ENCODE measurements at places on chromosomes 13 and 19. TPM values are rescaled to one million over a fixed set of nuclear protein-coding genes. Genes with fewer than 3 reads are reported as not detected.

DNA sequence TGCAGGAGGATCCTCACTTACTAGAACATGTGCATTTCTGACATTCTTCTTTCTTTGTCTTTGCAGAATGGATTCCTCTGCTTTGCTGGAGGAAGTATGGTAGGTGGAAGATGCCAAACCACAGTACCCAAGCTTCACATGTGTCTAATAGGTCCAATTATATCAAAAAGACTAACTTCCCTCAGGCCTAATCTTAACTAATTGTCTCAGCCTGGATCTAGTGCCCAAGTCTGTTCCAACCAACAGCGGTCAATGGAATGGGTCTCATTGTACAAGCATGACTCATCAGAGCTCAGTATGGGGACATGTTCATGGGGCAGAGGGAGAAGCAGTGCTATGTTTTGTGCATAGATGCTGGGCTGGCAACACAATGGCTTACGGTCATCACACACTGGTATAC lies 81.6 kb upstream of the CSNK1A1L start:
- no peak for DNase-seq

GRCh38 chr13:113947311-113948033 lies 26.4 kb downstream of the C13orf46 start:
- DNase-seq, result peak; percentile 30

DNA sequence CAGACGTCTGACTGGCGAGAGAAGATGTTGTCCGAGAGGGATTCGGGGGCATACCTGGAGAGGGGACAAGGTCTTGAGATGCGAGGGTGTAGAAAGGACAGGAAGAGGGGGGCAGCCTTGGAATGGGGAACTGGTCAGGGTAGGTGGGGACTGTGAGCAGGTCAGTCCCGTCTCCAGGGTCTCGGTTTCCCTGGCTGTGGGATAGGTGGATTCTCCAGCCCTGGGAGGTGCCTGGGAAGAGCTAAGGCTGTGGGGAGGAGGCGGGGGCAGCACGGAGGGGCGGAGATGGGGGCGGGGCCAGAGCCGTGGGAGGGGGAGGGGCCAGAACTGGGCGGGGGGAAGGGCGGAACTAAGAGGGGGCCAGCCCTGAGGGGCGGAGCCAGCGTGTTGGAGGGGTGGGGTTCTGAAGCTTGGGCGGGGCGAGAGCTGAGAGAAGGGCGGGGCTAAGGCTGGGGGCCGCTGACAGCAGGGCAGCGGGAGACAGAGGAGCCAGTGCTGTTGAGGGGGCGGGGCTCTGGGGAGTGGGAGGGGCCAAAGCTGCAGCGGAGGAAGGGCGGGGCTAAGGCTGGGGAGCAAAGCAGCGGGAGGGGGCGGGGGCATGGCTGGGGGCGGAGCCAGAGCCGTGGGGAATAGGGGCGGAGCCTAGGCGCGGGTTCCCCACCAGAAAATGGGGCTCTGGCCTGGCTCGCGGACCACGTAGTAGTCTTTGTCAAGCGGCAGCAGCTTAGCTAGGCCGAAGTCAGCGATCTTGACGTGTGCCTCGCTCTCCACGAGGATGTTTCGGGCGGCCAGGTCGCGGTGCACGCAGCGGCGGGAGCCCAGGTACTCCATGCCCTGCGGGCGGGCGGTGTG lies 9.5 kb upstream of the INSL3 start:
- peak; percentile 98 for DNase-seq

DNA sequence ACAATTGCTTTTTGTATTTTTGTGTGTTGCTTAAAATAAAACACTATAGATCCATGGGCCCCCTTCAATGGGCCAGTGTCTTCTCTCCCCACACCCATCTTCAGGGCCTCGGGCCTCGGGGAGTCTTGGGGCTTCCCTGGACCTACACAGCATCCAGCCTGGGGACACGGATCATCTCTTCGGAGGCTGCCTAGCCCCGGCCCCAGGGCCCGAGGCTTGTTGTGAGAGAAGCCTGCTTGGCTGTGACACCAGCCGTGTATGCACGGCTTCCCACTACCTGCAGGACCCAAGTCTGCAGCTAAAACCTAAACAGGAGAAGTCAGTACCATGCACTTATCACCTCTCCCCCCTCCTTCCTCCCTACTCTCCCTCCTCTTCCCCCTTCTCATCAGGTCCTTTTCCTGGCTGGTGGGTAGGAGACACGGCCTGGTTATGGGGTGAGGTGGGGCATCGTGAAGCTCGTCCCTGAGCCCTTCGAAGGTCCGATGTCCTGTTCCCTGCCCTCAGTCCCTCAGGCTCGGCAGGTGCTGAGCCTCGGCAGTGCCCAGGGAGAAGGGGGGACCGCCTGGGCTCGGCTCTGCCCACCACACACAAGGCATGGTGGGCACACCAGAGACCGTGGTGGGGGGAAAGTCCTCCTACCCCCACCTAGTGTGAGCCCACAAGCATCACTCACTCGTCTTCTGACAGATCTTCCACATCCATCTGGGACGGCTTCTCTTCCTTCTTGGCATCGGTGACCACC lies 9.5 kb downstream of the C13orf46 start:
- DNase-seq, result no peak

- no peak for DNase-seq
Measured at GRCh38 chr13:101511766-101512165, 59.3 kb downstream of the ITGBL1 start.

DNA sequence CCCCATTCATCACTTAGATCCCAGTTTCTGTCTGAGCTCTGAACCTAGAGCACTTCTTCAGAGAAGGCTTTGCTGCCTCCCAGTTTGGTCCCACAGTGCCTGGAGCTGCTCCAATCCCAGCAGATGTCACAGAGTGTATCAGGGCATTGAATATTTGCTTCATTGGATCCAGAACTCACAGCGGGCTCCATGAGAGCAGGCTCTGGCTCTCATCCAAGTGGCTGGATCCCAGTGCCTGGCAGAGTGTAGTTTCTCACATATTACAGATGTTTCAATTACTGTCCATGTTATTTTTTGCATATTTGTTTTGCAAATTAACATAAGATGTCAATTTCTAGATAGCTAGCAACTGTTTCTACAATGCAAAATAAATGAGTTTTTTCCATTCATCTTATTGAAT lies 50.6 kb downstream of the MYO16 start:
- no peak for DNase-seq

DNA sequence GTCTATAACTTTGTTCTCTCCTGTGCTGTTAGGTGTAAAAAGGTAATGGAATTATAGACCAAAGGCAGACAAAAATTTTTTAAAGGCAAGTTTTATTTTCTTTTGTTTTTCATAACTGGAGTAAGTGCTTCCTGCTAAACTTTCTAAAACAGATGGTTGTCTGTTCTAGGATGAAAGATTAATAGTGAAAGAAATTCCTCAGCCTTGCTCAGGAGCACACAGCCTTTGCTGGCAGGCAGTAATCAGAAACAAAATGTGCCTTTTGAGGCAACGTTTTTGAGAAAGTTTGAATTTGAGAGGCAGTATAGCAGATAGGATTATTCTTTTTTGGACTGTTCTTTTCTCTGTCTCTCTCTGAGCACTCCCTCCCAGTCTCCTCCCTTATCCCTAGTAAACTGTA lies 2749.5 kb downstream of the PCDH9 start:
- no peak for DNase-seq

- DNase-seq, result no peak
Measured at GRCh38 chr13:72205773-72206172, 338.8 kb upstream of the DACH1 start.

GRCh38 chr13:51980908-51981307 lies 30.3 kb downstream of the ATP7B start:
- DNase-seq, result no peak

GRCh38 chr19:46210669-46211068 lies 18.9 kb upstream of the IGFL1 start:
- DNase-seq, result no peak

DNA sequence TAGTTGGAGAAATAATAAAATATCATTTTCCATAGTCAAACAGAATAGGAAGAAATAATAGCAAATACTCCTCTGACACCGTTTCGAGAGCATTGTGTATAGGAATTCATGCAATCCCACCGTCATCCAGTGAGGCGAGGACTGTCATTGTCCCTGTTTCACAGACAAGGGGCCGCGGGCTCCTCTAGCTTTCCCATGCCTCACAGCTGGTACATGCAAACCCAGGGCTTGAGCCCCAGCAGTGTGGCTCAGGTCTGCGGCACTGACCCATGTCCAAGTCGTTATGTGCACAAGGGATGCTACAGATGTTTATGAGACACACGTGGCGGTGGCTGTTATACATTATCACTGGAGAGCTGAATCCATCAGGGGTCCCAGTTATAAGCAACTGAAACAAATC lies 18.5 kb upstream of the ATP11A start:
- no peak for DNase-seq

GRCh38 chr13:68047889-68048288 lies 817.8 kb upstream of the PCDH9 start:
- DNase-seq, result no peak

GRCh38 chr19:7652061-7652641 lies 15.2 kb downstream of the STXBP2 start:
- peak; percentile 88 for DNase-seq

GRCh38 chr13:45907503-45907902 lies 56.0 kb upstream of the SIAH3 start:
- no peak for DNase-seq

DNA sequence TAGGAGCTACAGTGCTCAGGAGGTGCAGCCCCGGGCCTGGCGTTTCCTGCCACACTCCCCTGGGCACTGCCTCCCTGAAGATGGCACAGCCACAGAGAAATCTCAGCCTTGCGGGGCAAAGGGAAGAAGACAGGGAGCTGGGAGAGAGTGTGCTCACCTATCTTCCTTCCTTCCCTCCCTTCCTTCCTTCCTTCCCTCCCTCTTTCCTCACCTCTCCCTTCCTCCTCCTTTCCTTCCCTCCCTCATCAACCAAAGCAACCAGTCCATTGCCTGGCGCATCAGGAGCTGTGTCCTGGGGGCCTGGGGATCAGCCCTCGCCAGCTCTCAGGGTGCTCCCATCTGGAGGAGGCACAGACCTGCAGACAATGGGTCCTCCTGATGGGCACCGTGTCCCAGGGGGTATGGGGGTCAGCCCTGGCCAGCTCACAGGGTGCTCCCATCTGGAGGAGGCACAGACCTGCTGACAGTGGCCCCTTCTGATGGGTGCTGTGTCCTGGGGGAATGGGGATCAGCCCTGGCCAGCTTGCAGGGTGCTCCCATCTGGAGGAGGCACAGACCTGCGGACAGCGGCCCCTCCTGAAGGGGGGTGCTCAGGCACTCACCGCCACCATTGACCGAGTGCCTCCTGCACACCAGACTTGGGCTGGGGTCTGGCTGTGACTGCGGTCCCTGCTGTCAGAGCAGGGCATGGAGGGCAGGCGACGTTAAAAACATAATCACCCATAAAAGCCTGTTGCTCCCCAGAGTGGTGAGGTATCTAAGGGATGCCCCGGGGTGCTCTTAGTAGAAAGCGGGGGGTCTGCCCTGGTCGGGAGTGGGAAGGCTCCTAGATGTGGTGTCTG lies 120.2 kb downstream of the URI1 start:
- no peak for DNase-seq

DNA sequence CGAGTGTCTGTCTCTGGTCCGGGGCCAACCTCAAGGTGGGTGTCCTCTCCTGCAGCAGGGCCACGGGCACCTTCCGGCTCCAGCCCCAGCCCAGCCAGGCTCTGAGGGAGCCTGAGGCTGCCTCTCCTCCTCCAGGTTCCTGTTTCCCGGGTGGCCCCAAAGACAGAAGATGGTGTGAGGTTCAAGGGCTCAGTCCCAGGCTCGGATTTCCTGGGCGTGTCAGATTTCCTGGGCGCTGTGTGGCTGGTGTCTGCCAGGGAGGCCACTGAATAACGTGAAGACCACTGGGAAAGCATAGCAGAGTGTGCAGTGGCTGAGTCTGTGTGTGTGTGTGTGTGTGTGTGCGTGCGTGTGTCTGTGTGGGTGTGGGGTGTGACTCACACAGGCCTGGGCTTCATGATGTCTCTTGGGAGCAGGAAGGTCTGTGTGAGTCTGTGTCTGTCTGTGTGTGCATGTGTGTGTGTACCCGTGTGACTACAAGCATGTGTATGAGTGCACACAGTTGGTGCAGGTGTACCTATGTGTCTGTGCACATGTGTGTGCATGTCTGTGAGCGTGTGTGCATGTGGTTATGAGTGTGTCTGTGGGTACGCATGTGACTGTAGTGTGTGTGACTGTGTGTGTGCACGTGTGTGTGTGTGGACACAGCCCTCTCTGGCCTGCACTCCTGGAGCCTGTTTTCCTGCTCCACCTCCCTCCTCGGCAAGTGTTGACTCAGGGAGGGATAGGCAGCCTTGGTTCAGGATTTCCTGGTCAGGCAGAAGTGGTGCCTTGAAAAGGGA lies 28.3 kb downstream of the CEBPA start:
- no peak for DNase-seq

DNA sequence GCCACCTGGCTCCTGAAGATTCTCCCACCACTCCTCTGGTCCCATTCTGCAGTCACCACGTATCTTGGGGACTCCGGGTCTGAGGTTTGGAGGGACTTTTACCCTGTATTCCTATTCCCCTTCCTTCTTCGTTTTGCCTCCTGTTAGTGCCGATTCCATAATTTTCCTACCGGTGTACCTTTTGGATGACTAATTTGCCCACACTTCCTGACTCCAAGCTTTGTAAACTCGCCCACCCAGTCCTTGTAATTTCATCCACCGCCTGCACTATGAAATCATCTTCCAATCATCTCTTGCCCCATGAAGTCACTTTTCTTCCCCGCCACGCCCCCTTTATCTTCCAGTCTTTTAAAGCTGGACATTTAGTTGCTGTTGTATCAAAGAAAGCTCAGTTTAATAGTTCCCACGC lies 572 bp downstream of the UCHL3 start:
- no peak for DNase-seq

DNA sequence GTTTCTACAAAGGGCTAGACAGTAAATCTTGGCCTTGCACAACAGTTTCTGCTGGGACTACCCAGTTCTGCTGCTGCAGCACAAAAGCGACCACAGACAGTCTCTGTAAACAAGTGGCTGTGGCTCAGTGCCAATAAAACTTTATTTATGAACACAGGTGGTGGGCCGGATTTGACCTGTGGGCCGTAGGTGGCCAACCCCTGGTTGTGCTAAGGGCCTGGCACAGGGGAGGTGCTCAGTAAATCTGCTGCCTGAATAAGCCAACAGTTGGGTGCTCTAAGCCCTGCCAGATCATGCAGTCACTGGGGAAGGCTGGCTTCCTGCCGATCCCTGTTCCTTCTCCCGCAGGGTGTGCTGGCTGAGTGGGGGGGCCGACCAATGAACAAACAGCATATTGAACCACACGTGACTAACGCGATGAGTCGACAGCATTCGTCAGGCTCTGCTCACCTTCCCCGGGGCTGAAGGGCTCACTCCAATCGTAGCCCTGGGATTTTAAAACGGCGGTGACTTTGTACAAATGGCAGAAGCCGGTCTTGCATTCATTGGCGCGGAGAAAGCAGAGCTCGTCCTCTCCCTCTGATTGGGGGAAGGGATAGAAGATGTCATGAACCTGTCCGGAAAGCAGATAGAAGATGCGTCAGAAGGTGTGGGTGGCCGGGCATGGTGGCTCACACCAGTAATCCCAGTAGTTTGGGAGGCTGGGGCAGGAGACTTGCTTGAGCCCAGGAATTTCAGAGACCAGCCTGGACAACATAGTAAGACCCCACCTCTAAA lies 24.3 kb upstream of the MYDGF start:
- no peak for DNase-seq

The PALM3 gene
- total RNA-seq, result 25.9 TPM

The SH3GL1 gene
- 89.7 TPM for total RNA-seq

The MBD3L2 gene
- not detected for total RNA-seq

The ZGLP1 gene
- total RNA-seq, result 8.9 TPM

The CFAP97D2 gene
- total RNA-seq, result not detected

Measured in WTC11 (cell line).